Dermis blood vessel endothelial cell (primary cell): ENCODE measurements at places on chromosomes 3 and 15. TPM values are rescaled to one million over a fixed set of nuclear protein-coding genes. Genes with fewer than 3 reads are reported as not detected.

CPA3 gene
- 0.68 TPM in 1 of 2 replicates, not detected in the other for total RNA-seq

- peak; percentile 80 for DNase-seq
These were observed 169.4 kb downstream of the TBC1D2B start for GRCh38 chr15:77907824-77908751.

GRCh38 chr3:170204509-170204908, 17.7 kb upstream of the PRKCI start:
- DNase-seq: no peak

- DNase-seq: no peak
These were observed 27.5 kb downstream of the MELTF start for GRCh38 chr3:197001972-197002700.

DNA sequence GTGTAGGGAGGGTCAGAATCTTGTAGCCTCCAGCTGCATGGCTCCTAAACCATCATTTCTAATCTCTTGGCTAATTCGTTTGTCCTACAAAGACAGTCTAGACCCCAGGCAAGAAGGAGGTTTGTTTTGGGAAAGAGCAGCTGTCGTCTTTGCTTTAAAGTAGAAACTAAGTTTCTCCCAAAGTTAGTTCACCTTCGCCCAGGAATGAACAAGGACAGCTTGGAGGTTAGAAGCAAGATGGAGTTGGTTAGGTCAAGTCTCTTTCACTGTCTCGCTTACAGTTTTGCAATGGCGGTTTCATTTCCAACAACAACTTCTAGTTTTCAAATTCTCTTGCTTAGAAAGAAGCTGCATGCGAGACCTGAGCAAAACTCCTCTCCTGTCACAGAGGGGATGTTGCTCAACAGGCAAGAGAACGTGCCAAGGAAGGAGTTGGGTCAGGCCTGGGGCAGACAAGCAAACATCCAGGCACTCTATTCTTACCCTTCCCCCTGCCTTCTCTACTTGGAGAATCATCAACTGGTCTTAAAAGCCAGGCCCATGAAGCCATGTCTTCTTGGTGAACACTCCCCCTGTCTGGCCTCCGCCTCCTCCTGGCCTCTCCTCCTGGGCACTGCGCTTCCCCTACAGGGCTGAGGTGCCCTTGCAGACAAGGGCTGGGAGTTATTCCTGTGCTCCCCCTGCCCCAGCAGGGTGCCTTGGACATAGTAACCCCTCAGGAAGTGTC, 57.6 kb downstream of the TMEM44 start:
- DNase-seq: no peak

DNA sequence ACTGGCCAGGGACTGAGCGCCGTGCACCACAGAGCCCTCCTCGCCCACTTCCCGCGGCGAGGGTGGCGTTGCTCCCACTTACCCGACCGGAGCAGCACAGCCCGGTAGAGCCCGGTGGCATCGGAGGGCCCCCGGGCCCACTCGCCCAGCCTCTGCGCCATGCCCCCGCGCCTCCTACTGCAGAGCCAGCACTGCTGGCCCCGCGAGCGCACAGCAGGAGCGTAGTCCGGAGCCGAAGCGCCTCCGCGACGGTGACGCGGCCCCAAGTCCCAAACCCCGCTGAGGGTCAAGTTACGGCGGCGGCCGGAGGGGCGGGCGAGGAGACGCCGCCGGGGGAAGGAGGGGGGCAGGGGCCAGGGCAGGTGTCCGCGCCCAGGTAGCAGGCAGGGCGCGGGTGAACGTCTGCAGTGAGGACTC, 9.6 kb upstream of the FAM107A start:
- no peak for DNase-seq

DNA sequence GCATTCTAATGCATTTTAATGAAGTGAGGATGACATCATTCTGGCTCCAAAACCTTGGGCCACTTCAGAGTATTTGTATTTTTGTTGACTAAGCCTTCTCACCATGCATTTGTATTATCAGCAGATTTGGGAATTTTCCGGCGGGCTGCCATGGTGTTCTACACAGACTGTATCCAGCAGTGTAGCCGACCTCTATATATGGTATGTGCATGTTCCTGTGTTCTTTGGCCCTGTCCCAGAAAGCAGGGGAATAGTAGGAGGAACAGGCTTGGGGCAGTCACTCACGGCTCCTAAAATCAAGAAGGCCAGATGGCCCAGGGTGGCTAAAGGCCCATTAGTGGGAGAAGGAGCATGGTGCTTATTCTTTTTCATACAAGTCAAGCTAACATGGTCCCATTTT, 80.5 kb downstream of the USF3 start:
- DNase-seq: no peak

DNA sequence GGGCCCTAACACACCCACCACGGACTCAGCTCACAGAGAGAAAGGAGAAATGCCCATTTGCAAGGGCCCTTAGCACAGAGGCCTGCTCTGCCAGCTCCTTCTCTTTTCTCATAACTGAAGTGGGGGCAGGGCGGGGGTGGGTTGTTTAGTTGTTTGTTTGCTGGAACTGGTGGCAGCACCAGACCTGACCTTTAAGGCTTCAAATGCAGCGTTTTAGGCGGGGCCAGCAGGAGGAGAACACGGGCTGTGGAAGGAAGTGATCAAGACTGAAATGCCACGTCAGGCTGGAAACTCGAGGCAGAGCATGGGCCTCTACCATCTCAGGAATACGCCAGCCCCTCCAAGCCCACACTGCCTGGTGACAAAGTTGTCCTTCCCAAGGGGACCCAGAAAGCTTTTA, 9.3 kb downstream of the CACNA2D2 start:
- DNase-seq: no peak

GRCh38 chr3:8298021-8298954, 203.3 kb upstream of the LMCD1 start:
- no peak for DNase-seq

C3orf22 gene
- not detected in 2 replicates for total RNA-seq

DNA sequence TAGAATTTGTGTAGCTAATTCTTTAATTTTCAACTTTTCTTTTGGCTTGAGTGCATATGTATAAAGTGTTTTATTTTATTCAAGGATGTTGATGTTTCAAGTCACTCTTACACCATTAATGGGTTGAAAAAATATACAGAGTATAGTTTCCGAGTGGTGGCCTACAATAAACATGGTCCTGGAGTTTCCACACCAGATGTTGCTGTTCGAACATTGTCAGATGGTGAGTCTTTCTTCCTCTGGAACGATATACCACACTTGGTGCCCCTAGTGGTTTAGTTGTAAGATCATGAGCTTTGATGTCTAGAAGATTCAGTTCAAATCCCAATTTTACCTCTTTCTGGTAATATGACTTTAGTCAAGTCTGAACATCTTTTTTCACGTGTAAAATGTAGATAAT, 119.3 kb downstream of the HCN4 start:
- no peak for DNase-seq

- no peak for DNase-seq
These were observed 100.0 kb downstream of the PCCB start for GRCh38 chr3:136350132-136350531.

SH2D7 gene
- total RNA-seq: not detected in 2 replicates

DNA sequence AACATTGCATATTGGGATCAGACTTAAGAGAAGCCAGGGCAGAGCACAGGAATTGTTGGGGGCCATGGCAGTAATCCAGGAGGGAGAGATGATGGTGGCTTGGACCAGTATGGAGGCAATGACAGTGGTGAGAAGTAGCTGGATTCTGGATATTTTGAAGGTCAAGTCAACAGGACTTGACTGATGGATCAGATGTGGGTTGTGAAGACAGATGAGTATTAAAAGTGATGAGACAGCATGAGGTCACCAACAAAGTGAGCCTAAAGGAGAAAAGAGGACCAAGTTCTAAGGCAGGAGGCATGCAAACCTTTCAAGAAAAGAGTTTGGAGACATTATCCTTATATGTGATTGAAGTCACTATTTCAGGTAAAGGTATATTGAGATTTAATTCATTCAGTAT, 56.6 kb upstream of the TIPARP start:
- DNase-seq: no peak

DNA sequence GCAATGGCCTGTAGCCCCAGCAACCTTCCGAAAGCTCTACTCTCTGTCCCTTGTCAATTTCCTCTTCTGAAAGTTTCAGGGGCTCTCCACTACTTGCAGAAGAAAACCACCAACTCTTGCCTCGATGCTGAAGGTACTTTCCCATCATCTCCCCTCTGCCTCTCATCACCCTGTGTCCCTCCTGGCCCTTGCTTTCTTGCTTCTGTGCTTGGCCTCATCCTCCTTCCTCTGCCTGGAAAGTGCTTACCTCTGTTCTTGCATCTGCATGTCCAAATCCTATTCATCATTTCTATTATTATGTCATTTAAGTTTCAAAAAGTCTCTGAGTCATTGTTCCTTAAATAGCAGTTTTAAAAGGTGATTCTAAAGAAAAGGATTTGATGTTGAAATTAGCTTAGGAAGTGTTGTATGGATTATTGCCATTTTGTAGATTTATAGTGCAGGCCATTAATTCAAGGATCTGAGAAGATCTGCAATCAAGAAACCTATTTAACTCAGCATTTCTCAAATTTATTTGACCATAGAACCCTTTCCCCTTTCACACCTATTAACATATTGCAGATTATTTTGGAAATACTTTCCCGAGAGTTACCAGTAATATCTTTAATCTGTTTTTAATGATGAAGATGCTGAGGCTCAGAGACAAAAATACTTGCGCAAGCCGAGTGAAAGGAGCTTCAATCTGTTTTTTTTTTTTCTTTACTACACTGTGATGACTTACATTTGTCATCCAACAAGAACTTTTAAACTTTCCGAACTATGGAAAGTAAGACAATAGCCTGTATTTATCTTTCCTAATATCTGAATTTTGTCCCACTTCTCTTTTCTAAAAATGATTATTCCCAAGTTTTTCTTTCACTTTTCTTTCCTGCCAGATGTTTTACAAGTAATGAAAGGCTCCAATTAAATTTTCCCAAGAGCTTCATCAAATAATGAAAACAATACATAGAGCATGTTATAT, 22.3 kb upstream of the CFAP161 start:
- DNase-seq: no peak

GRAMD1C gene
- total RNA-seq: 58.2 and 65.7 TPM in 2 replicates

- peak; percentile 21 for DNase-seq
These were observed 58.5 kb downstream of the LPP start for GRCh38 chr3:188212308-188212969.

TRIM42 gene
- not detected in 2 replicates for total RNA-seq
